Foreskin fibroblast (primary cell): ENCODE measurements at places on chromosomes 6 and 20.

DNA sequence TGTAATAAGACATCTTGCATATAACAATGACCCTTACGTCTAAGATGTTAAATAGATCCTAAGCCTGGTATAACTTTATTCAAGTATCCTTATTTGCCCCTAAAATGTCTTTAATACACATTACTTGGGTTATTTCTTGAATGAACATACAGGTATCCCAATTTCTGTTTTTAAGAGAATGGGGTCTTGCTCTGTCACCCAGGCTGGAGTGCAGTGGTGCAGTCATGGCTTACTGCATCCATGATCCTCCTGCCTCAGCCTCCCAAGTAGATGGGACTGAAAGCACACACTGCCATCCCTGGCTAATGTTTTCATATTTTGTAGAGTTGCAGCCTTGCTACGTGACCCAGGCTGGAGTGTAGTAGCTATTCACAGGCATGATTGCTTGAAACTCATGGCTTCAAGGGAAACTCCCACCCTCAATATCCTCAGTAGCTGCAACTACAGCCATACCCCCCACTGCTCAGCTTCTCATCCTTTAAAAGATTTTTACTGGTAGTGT lies 10.4 kb upstream of the ZNFX1 start:
- DNase-seq = no peak

- peak; percentile 19 for DNase-seq
Measured at GRCh38 chr20:37220731-37221130, 40.9 kb downstream of the GHRH start.

DNA sequence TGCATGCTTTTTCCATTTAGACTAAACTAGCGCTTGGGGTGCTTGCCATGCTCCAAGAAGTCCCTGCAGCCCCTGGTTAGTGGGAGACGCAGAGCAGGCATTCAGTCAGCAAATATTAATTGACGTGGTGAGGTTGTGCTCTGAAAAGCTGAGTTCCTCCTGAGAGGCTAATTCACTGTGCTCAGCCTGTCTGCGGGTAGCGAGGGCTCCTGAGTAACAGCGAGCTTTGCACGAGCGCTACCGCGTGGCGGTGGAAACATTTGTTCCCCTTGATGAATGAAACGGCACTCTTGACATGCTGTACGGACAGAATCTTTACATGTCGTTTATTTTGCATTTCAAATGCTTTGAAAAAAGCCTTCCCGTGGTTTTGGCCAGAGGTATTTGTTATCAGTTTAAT lies 170.6 kb upstream of the AGPAT4 start:
- DNase-seq = peak; percentile 11

DNA sequence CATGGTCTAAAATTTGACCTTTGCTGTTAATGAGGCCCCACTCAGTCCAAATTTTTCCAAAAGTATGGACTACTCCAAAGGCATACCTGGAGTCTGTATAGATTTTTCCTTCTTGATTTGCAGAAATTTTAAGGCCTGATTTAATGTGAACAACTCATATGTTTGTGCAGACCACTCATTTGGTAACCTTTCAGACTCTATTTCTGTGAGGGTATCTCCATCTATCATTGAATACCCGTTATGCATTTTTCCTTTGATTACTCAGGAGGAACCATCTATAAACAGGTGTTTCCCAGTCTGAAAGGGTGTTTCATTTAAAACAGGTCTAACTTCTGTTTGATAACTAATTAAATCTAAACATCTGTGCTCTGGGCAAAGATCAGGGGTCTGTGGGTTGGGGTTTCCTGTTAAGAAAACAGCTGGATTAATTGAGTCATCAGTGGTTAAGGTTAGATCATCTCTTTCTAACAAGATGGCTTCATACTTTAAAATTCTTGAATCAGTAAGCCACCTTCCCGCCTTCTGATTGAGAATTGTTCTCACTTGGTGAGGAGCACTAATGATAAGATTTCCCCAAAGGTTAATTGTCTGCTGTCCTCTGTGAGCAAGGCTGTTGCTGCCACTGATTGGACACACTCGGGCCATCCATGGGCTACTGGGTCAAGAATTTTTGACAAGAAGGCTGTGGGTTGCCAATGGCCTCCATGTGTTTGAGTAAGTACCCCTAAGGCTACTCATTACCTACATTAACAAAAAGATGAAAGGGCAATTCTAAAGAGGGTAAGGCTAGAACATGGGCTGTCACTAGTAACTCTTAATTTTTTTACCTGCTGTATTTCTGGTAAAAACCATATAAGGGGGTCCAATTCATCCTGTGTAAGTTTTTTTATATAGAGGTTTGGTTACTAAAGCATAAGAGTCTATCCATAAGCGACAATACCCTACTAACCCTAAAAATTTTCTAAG lies 24.1 kb downstream of the HLA-B start:
- no peak for DNase-seq

DNA sequence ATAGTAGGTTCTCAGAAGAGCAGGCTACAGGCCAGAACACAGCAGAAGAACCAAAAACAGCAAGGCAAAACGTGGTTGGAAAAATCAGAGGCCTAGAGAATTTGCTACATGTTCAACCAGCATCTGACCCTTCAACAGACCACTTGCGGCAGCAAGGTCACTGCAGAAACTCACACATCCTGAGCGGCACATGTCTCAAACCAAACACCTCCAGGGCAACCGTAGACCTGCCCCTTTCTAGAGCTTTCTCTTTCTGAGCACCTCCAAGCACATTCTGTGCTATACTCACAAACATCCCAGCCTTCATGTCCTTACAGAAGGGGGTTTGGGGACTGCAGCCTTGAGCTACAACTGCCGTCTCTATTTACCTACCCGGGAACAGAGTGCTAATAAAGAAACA lies 52.6 kb downstream of the GFOD1 start:
- no peak for DNase-seq

- no peak for DNase-seq
Measured at GRCh38 chr6:16157909-16158308, 29.0 kb downstream of the MYLIP start.

DNA sequence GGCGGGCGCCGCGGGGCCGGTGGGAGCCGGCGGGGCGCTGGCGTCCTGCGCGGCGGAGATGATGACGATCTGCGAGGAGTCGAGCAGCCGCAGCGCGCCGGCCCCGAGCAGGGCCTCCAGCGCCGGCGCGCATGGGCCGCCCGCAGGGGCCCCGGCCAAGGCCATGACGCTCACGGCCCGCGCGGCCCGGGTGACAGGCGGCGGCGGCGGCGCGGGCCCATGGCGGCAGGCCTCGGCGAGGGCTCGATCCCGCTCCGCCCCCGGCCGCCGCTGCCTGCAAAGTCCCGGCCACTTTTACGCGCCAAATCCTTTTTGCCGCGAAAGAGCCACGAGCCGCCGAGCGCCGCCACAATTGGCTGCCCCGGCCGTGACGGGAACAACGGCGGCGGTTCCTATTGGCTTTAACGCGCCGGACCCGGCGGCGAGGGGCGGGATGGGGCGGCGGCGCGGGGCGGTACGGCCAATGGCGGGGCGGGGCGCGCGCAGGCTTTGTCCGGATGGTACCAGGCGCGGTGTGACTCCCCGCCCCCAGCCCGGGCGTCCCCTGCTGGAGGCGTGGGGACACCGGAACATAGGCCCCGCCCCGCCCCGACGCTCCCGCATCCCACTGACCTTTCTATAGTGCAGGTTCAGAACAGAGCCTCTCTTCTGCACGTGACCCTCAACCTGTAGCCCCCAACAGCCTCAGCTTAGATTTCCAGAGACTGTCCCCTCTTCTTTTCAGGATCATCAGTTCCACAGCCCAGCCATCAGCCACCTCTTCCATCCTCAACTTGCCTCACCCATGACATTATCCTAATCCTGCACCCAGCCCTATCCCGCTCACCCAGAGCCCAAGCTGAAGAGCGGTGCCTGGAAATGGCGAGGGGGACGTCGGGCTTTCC lies at the start of gene E2F1:
TSS of gene E2F1 (minus strand) at position 286 of the 884 bp plus-strand sequence. CDS start at position 165, 121 bp downstream.
- peak; percentile 91 for DNase-seq

DNA sequence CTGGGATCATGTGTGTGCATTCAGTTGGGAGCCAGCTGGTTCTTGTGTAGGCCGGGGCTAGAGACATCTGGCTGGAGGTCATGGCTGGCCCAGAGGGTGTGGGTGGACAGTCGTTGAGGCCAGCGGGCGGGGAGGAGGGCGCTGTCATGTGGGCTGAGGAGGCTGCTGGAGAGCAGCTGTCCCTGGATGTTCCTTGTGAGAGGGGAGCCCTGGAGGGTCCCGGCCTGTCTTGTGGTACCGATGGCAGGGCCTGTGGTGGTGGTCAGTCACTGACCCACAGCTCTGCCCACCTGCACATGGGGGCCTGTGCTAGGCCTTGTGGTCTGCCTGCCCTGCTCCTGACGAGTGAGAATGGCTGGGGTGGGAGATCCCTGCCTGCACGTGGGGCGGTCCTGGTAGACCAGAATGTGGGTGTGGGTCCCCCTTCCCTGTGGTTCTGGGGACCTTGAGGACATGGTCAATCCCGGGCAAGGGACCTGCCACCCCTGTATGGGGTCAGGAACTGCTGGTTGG lies 1.9 kb upstream of the C20orf204 start:
- DNase-seq = peak; percentile 79

GRCh38 chr6:56193846-56194245 lies 53.5 kb downstream of the COL21A1 start:
- peak; percentile 77 for DNase-seq

DNA sequence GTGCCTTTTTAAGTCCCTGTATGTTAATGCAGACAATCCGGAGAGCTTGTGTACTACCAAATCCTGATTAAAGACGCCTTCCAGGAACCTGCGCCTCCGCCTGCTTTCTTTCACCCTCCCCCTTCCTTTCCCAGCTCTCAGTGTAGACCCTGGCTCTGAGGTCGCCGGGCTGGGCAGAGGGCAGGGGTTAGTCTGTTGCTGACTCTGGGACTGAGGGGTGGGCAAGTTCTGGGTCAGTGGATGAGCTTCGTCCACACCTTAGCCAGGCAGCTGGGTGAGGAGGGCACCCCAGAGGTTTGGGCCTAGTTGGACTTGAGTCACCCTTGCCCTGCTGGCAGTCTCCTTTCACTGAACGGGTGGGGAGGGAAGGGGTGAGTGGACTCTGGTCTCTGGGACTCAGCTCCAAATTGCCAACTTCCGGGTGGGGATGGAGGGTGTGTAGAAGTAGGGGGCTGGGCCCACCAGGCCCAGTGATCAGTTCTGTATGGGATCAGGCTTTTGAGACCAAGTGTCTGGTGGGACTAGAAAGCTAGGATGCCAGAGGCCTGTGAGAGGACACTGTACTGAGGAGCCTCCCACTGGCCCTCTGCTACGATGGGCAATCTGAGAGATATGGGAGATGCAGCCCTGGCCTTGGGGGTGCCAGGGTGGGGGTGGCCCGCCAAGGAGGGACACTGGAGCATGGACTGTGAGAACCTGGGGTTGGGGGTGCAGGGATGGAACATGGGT lies 21.3 kb upstream of the SLC22A7 start:
- no peak for DNase-seq

DNA sequence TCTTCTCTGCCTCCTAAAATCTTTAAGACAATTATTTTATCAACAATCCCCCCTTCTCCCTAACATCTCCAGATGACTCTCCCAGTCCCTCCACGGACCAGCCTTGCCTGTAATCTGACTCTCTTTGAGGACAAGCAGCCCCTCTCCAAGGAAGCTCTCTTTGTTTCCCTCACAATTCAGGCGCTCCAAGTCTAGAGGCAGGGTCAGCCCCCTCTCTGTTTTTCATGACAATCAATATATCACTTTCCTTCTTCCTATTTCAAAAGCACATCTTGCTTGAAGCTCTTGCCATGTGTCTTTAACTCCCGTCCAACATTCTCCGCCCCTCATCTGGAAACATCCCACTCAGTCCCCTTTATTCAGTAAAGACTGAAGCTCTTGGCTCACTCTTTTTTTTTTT lies 393.4 kb upstream of the SULF2 start:
- DNase-seq = no peak

DNA sequence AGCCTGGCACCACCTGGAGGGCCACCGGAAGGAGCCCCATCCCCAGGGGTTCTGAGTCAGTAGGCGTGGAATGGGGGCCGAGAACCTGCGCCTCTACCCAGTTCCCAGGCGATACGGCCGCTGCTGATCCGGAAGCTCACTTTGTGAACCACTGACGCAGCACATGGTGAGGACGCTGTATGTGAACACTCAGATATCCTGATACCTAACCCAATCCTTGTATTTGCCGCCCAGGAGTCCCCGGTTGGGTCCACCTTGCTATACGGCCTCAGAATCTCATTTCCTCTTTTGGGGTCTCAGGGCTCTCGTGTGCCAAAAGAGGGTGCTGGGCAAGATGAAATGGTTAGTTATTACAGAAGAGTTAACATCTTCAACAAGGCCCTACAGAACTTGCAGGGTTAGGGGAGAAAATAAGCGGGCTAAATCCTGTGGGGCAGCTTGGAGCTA lies 604 bp upstream of the RAB5IF start:
- DNase-seq = no peak

- no peak for DNase-seq
Measured at GRCh38 chr6:84457276-84457675, 229.8 kb upstream of the CEP162 start.

DNA sequence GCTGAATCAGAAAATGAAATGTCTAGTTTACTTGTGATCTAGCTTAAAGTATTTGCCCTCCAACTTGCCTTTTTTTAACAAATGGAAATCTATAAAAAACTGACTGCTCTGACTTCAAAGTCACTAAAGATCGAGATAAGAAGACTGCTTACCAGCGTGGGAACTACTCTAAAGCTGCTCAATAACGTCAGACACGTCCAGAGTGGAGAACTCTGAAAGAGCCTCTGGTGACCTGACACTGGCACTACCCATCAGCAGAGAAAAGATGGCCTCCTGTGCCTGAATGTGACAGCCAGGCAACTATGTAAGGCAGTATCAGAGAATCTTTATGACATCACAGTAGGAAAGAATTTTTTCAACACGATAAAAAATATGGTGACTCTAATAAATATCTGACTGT lies 202.1 kb upstream of the SHLD1 start:
- DNase-seq = no peak
